ENCODE measurements at places on chromosomes 1 and 21.

DNA sequence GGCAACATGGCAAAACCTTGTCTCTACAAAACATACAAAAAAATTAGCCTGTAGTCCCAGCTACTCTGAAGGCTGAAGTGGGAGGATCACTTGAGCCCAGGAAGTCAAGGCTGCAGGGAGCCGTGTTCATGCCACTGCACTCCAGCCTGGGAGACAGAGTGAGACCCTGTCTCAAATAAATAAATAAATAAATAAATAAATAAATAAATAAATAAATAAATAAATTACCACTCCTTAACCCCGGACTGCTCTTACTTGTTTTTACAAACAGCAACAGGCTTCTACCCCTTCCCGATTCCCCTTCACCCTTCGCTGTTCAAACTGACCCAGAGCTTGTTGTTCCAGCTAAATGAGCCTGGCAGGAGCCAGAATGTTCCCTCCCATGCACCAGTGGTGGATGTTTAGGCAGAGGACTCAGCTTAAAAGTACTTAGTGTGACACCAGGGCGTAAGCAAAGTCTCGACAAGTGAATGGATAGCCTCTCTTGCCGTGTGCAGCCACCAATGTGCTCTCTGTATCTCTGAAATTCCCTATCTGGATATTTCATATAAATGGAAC is 21.5 kb upstream of the PADI3 start:
- DNase-seq: no peak

DNA sequence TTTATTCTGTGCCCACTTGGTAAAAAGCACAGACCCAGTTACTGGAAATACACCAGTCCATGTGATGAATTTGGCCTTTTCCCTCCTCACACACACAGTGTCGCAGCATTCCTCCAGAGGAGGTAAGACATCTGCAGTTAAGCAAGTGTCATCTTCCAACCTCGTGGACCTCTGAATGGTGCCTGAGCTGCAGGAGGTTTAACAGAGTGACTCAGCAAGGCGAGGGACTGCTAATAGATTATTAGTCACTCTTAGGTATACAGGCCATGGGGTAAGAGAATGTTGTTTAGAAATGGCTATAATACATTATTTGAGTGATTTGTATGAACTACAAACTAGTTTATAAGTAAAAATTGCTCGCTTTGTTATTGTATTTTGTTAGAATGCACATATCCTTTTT is 8.6 kb upstream of the LRRC8B start:
- no peak for DNase-seq

GRCh38 chr1:214419650-214420049 is 131.8 kb downstream of the PTPN14 start:
- DNase-seq: no peak

DNA sequence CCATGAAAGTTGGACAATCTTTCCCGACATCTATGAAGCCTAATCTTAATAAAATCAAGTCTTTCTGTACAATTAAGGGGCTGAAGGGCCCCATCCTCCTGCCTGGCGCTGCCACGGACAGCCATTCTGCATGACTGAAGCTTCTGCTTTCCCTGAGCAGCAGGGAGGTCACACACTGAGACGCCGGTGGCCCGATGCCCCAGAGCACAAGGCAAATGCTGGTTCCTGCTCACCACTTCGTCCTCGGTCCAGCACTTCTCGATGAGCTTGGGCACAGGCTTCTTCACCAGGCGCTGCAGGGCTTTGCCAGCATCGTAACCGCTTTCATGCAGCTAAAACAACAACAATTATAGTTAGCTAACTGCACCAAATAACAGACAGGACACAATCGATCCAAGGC is 147.8 kb downstream of the SLC45A1 start:
- DNase-seq: no peak

DNA sequence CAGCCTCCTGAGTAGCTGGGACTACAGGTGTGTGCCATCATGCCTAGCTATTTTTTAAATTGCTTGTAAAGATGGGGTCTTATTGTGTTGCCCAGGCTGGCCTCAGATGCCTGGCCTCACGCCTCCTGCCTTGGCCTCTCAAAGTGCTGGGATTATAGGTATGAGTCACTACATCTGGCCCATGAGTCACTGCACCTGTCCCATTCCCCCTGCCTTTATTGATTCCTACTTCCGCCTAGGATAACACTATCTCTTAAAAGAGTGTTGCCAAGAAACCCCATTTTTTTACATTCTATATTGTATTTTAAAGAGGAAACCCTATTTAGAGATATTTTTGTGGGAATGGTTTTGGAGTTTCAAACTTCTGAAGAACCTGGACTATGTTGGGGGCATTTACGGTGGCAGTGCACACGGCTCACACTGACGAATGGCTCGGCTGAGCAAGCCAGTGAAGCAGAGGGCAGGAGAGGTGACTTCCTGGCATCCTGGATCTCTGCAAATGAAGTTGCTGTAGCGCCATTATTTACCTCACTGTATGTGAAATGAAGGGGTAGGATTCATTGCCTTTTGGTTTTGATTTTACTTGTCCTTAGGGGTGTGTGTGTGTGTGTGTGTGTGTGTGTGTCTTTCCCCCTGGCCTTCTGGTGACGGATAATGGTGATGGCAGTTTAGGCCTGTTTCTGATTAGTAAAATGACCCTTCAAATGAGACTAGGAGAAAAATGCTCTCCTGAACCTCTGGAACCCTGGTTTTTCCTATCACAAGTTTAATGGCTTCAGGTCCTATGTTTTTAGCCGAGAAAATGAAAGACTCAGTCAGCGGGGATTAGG is 22.5 kb downstream of the KIF26B start:
- DNase-seq: peak; percentile 93

DNA sequence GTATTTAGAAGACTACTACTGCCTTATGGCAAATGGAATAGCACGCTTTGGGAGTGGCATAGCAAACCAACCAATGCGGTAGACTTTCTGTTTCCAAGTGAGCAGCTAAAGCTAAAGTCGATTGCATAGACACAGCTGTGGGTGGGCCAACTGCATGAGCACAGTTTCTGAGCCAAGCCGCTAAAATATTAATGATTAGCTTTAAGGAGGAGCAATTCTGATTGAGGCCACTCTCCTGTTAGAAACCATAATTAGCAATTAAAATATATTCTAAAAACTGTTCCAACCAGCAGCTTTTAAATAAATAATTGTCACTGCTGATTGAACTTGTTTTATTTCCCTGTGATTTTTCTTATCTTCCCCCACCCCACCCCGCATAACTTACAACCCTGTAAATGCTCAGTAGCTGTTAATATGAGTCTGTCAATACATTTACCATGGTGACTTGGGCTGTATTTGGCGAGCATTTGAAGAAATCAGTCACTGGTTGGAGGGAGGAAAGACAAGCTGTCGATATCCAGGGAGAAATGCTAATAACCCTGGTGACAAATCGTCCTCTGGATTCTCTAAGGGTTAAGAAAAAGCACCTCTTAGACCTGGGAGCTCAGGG is 32.2 kb downstream of the RNF220 start:
- no peak for DNase-seq

- DNase-seq: no peak
Measured at GRCh38 chr21:33202464-33203363, 27.0 kb upstream of the IFNAR2 start.

GRCh38 chr1:79737193-79737592 is 730.7 kb upstream of the ADGRL4 start:
- DNase-seq: no peak

- DNase-seq: no peak
Measured at GRCh38 chr1:175413367-175413766, 220.8 kb upstream of the KIAA0040 start.

Measured in DMS153 (cell line).